ENCODE measurements at places on chromosomes 5 and 9. TPM values are rescaled to one million over a fixed set of nuclear protein-coding genes. Genes with fewer than 3 reads are reported as not detected.

CKMT2 gene
- 2.1 TPM for polyA plus RNA-seq

POLE3 gene
- polyA plus RNA-seq = 81.3 TPM

PIP5K1B gene
- polyA plus RNA-seq = 2.1 TPM

CCDC107 gene
- polyA plus RNA-seq = 18.4 TPM

NRARP gene
- polyA plus RNA-seq = 4.8 TPM

GPR150 gene
- polyA plus RNA-seq = 0.47 TPM

SLC34A3 gene
- not detected for polyA plus RNA-seq

PCDHGA3 gene
- 0.63 TPM for polyA plus RNA-seq

IFNA13 gene
- not detected for polyA plus RNA-seq

TTLL11 gene
- 0.57 TPM for polyA plus RNA-seq

CLTA gene
- polyA plus RNA-seq = 229 TPM

SMC5 gene
- 27.9 TPM for polyA plus RNA-seq

PJA2 gene
- 31.5 TPM for polyA plus RNA-seq

TMEM215 gene
- 0.71 TPM for polyA plus RNA-seq

FBN2 gene
- 2.8 TPM for polyA plus RNA-seq

GNG10 gene
- polyA plus RNA-seq = 61.2 TPM

PCDHA4 gene
- polyA plus RNA-seq = 1.8 TPM

SNX30 gene
- polyA plus RNA-seq = 2.1 TPM

FOXD4L6 gene
- polyA plus RNA-seq = not detected

CDHR2 gene
- 0.17 TPM for polyA plus RNA-seq

ELOVL7 gene
- polyA plus RNA-seq = 2.3 TPM

GARIN3 gene
- polyA plus RNA-seq = not detected

TNFSF15 gene
- polyA plus RNA-seq = 0.03 TPM

ISL1 gene
- 0.55 TPM for polyA plus RNA-seq

PIGO gene
- polyA plus RNA-seq = 11.2 TPM

TSSK1B gene
- polyA plus RNA-seq = not detected

SCGB3A2 gene
- 256 TPM for polyA plus RNA-seq

PCDHB15 gene
- 4.9 TPM for polyA plus RNA-seq

NR2F1-AS1 gene
- polyA plus RNA-seq = 9.2 TPM

ANKRD31 gene
- polyA plus RNA-seq = 0.30 TPM

ACOT12 gene
- 0.54 TPM for polyA plus RNA-seq

FAM169A gene
- 12.2 TPM for polyA plus RNA-seq

DDX4 gene
- polyA plus RNA-seq = not detected

SPINK13 gene
- polyA plus RNA-seq = not detected

ADAMTS6 gene
- polyA plus RNA-seq = 0.61 TPM

IL3 gene
- not detected for polyA plus RNA-seq

AGXT2 gene
- polyA plus RNA-seq = not detected

CARD19 gene
- polyA plus RNA-seq = 48.3 TPM

MARCOL gene
- not detected for polyA plus RNA-seq

PCDHA10 gene
- polyA plus RNA-seq = 3.9 TPM

SLC46A2 gene
- polyA plus RNA-seq = not detected

AHRR gene
- polyA plus RNA-seq = 0.27 TPM

Measured in GM23338 (cell line).